Activated CD4-positive, alpha-beta memory T cell treated with anti-CD3 and anti-CD28 coated beads for 36 hours (primary cell): ENCODE measurements at places on chromosomes 3 and 15. TPM values are rescaled to one million over a fixed set of nuclear protein-coding genes. Genes with fewer than 3 reads are reported as not detected.

Gene IGSF10
- not detected for total RNA-seq

Gene ERICH6
- not detected for total RNA-seq

Gene GOLGA6L10
- 1.3 TPM for total RNA-seq

Gene SYNPR
- total RNA-seq: not detected

- no peak for DNase-seq
These were observed 56.2 kb upstream of the VEPH1 start for GRCh38 chr3:157559401-157559800.

GRCh38 chr3:100836661-100837060, 127.4 kb downstream of the TFG start:
- DNase-seq: no peak

DNA sequence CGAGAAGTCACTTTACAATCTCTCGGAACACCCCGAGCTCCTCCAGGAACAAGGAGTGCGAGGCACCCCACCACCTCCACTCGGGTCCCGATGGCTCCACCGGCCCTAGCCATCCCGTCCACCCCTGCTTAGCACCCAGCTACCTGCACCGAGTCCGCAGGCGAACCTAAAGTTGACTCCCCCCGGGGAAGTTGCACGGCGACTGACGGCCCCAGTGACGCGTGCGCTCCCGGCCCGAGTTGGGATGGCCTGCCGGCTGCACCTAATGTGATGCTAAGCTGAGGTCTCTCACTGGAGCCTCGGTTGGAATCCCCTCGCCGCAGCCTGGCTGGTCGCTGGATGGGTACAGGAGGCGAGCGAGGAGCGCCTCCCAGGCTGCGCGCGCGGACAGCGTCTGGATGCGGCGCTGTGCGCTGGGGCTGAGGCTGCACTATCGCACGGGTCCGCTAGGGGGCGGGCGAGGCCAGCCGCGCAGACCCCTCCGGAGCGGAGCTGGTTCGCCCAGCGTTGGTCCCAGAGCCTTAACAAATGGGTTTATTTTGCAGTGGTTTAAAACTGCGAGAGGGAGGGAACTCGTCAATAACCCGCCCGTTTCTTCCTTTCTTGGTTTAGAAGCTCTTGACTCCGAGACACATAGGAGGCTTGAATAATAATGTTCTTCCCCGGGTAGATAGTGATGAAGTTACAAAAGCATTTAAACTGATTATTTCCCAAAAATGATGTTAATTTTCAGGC, at the start of gene OXTR:
Gene OXTR (minus strand): TSS at position 526 of the 735 bp plus-strand sequence. CDS start 1,426 bp downstream, outside the sequence.
- peak; percentile 69 for DNase-seq

DNA sequence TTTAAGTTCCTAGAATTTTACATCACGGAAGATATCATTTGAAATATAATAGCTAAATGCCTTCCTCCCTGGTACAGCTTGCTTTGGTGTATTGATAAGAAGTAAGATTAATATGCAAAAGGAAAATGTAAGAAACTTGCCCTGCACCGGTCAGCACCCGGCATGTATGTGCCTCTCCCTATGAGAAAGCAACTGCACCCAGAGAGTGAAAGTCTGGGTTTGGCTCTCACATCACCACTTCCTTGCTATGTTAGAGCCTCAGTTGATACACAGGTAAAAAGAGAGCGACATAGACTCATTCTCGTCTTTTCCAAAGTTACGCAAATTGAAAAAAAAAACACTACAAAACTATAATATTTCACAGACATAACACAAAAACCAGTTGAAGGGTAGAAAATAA, 96.7 kb downstream of the FOXP1 start:
- peak; percentile 50 for DNase-seq

- DNase-seq: no peak
These were observed 78.9 kb upstream of the ZNF280D start for GRCh38 chr15:56812221-56812620.

- DNase-seq: no peak
These were observed 46.6 kb downstream of the ZFAND6 start for GRCh38 chr15:80106051-80106450.

DNA sequence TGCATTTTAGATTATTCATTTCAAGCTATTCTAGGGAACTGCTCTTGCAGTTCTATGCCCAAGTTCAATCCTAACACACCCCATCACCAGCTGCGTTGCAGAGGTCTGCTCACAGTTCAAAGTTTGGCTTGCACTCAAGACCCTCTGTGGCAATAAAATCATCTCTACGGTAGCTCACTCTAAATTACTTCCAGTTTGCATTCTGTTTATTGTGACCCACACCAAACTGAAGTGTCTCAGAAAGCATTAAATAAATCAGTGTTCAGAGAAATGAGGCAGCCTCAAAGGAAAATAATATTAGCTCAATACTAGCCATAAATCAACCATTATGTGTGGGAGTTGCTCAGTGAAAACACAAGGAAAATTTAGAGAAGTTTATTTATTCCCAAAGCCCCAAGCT, 250.3 kb downstream of the MAGI1 start:
- DNase-seq: no peak
